Stimulated activated CD4-positive, alpha-beta T cell treated with anti-CD3 and anti-CD28 coated beads, TNF-alpha, amount 100 ng/mL, for 24 hours (primary cell): ENCODE measurements at places on chromosomes 12 and 14.

DNA sequence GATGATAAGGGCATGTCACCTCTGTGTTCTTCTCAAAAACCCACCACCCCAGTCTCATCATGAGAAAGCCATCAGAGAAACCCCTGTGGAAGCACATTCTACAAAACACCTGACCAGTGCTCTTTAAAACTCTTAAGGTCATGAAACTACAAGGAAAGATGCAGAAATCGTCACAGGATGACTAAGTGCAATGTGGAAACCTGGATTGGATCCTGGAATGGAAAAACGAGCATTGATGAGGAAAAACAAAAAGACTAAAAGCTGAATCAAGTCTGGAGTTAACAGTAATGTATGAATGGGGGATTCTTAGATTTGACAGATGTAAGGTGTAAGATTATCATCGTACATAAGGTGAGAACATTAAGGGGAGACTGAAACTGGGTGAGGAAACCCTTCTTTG lies 211.0 kb downstream of the TBX5 start:
- no peak for DNase-seq

GRCh38 chr14:61478971-61479473 lies 157.6 kb downstream of the PRKCH start:
- DNase-seq: no peak

DNA sequence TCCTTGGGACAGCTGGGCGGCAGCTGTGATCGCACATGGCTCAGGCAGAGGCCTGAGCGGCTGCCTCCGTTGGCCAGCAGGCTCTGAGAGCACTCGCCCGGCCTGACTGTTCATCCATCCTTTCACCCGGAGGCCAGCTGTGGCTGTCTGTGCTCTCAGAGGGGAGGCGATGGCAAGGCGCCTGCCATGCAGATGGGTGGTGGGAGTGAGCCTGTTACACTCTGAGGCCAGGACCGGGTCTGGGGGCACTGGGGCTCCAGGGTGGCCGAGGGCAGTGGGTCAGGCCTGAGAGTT lies 292.3 kb downstream of the TMEM121 start:
- no peak for DNase-seq

- DNase-seq: no peak
Measured at GRCh38 chr12:25271486-25272098, 20.9 kb upstream of the KRAS start.

DNA sequence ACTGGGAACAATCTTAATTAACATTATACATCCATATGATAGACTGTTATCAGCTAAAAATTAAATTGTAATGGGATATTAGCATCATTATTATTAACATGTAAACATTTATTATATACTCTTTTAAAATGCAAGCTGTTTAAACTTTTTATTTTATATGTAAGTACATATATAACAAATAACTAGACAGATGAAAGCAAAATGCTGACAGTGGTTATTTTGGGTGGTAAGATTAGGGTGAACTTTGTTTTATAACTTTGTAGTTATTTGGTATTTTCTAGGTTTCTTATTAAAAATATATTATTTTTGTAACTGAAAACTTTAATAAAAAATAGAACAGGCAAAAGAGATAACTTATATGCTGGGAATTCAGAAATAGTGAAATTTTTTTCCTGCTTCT lies 62.6 kb upstream of the KIF21A start:
- DNase-seq: no peak

GRCh38 chr14:99256483-99256874 lies 15.5 kb downstream of the BCL11B start:
- DNase-seq: no peak

- no peak for DNase-seq
Measured at GRCh38 chr12:92927436-92928281, 1.4 kb downstream of the EEA1 start.

- DNase-seq: no peak
Measured at GRCh38 chr14:23153851-23154796, 29.3 kb downstream of the SLC7A8 start.

DNA sequence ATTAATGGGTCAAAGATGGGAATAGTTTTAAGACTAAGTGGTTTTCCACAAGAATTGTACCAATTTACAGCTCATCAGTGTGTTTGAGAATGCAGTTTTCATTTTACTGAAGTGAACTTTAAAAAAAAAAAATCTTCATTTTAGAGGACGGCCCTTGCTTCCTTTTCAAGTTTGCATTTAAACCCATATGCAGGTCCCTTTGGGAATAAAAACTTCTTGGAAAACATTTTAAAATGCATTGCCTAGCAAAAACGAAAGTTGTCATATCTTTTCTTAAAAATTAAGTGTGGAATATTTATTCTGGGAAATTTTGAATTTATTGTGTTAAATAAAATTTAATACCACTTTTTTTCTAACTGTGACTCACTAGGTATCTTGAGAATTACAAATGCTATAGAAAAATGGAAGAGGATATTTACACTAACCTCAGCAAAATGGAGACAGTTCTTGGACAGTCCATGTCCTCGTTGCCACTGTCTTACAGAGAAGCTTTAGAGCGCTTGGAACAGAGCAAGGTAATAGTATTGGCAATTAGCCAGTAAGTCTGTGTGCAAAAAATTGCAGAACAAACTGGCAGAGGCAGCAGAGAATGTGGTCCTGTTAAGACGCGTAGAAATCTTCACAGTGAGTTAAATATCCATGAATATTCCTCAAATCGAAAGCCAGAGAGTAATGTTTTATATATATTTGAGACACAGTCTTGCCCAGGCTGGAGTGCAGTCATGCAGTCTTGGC lies 209.7 kb downstream of the SYNE2 start:
- no peak for DNase-seq

- no peak for DNase-seq
Measured at GRCh38 chr12:78275886-78276285, 445.2 kb downstream of the NAV3 start.

- DNase-seq: peak; percentile 6
Measured at GRCh38 chr12:64780531-64781279, 21.5 kb upstream of the GNS start.
